ENCODE measurements at places on chromosomes 7 and 10.

GRCh38 chr7:90720984-90721760 is 125.1 kb downstream of the CDK14 start:
- no peak for DNase-seq

DNA sequence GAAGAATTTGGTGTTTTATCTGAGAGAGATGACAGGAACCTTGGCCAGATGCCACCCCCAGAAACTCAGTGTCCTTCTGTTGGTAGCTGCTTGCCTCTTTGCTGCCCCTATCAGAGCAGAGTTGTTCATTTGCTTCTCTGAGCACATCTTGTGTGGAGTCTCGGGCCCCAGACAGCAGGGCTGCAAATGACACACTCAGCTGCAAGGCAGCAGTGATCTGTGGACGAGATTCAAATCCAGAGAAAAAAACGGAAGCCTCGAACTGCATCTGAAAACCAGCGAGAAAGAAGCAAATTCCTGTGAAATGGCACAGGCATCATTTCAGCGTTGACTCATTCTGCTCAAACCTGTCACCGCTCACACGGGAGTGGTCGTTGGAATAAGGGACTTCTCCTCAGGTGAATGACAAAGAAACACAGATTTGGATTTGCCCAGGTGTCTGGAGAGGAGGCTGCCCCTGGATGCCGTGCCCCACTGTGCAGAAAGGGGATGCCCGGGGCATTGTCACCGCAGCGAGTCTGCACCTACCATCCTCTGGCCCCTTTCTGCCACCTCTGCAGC is 144.7 kb downstream of the PFKFB3 start:
- peak; percentile 75 for DNase-seq

GRCh38 chr10:116168745-116169144 is 104.3 kb downstream of the GFRA1 start:
- DNase-seq = no peak

GRCh38 chr10:67242528-67242927 is 316.7 kb downstream of the LRRTM3 start:
- no peak for DNase-seq

- no peak for DNase-seq
Measured at GRCh38 chr10:46198516-46198915, 88.3 kb upstream of the ANTXRL start.
